ENCODE measurements at places on chromosomes 7 and 10. TPM values are rescaled to one million over a fixed set of nuclear protein-coding genes. Genes with fewer than 3 reads are reported as not detected.

The MGAM2 gene
- total RNA-seq, result 0.15 TPM

The SORCS1 gene
- 0.56 TPM for total RNA-seq

The MUC3A gene
- 3.4 TPM for total RNA-seq

The MYO3A gene
- 11.4 TPM for total RNA-seq

The LIPK gene
- total RNA-seq, result not detected

The ANKRD30A gene
- total RNA-seq, result not detected

The ACTL6B gene
- not detected for total RNA-seq

The SPDYE6 gene
- total RNA-seq, result not detected

The ABCB4 gene
- 3.0 TPM for total RNA-seq

The LRMDA gene
- 19.4 TPM for total RNA-seq

The ZNF853 gene
- total RNA-seq, result 7.9 TPM

The CHAT gene
- 0.23 TPM for total RNA-seq

The SLC25A13 gene
- total RNA-seq, result 69.6 TPM

The SLC29A4 gene
- 6.4 TPM for total RNA-seq

DNA sequence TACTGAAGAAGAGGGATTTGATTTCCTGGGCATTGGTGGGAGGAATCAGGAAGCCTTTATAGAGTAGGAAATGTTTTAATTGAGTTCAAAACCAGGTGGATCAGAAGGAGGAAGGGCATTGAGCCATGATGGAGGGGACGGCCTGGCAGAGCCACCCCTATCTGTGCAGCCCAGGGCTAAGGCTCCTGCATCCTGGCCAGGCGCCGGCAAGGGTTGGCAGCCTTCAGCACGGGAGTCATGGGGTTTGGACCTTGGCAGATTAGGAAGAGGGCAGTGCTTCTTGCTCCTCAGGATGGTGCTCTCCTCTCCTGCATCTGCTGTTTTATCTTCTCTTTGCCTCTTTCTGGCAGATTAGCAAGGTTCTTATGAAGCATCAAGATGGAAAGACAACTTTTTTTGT, 12.5 kb downstream of the ZNF862 start:
- no peak overlapping the region for H3K4me3 ChIP-seq
- H3K36me3 ChIP-seq, result peaks cover 13% of the 10 kb centered on the region
- H3K27me3 ChIP-seq, result peaks cover 1% of the 10 kb centered on the region
- H3K27ac ChIP-seq, result no peak overlapping the region
- DNase-seq, result no peak
- H3K4me1 ChIP-seq, result peaks cover under 1% of the 10 kb centered on the region

GRCh38 chr7:24392774-24393173, 108.8 kb downstream of the NPY start:
- peaks cover 4% of the 10 kb centered on the region for H3K27me3 ChIP-seq
- H3K27ac ChIP-seq, result no peak overlapping the region
- H3K4me3 ChIP-seq, result no peak overlapping the region
- DNase-seq, result no peak

DNA sequence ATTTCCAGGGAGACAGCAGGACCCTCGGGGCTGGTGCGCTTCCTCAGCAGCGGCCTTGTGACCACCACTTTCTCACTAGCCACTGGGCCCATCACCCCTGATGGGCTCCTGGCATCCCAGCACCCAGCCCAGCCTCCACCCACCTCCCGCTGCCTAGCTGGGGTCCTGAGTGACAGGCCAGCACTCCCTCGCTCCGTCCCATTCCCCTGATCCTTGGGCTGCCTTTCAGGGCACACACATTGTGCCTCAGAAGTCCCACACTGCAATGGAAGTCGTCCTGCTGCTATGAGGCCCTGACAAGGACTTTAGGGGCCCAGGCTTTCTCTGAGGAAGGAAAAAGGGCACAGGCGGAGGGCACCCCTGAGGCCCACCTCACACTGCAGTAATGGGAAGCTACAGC, 12.4 kb downstream of the CAMK2B start:
- H3K4me1 ChIP-seq, result no peaks in the 10 kb centered on the region
- H3K36me3 ChIP-seq, result no peaks in the 10 kb centered on the region
- H3K4me3 ChIP-seq, result no peak overlapping the region
- H3K27ac ChIP-seq, result no peak overlapping the region
- DNase-seq, result no peak
- peaks cover 3% of the 10 kb centered on the region for H3K27me3 ChIP-seq

GRCh38 chr7:41183741-41184140, 519.1 kb downstream of the INHBA start:
- DNase-seq, result no peak
- no peak overlapping the region for H3K27ac ChIP-seq
- H3K36me3 ChIP-seq, result no peaks in the 10 kb centered on the region
- H3K4me3 ChIP-seq, result no peak overlapping the region
- H3K4me1 ChIP-seq, result peaks cover 7% of the 10 kb centered on the region

GRCh38 chr10:80406204-80406603, 2.1 kb upstream of the PRXL2A start:
- peaks cover 8% of the 10 kb centered on the region for H3K27me3 ChIP-seq
- no peak overlapping the region for H3K27ac ChIP-seq
- peaks cover 39% of the 10 kb centered on the region for H3K4me1 ChIP-seq
- H3K4me3 ChIP-seq, result no peak overlapping the region
- peaks cover 19% of the 10 kb centered on the region for H3K36me3 ChIP-seq

- no peak overlapping the region for H3K4me3 ChIP-seq
- no peak overlapping the region for H3K27ac ChIP-seq
- H3K27me3 ChIP-seq, result no peaks in the 10 kb centered on the region
- no peaks in the 10 kb centered on the region for H3K36me3 ChIP-seq
- peaks cover 21% of the 10 kb centered on the region for H3K4me1 ChIP-seq
These were observed 58.4 kb downstream of the JCAD start for GRCh38 chr10:30000802-30001571.

GRCh38 chr7:114206688-114207087, 207.9 kb upstream of the FOXP2 start:
- H3K27ac ChIP-seq, result no peak overlapping the region
- no peaks in the 10 kb centered on the region for H3K27me3 ChIP-seq
- H3K4me3 ChIP-seq, result no peak overlapping the region
- no peak for DNase-seq
- no peaks in the 10 kb centered on the region for H3K4me1 ChIP-seq

GRCh38 chr10:114045136-114046086, 1.7 kb downstream of the ADRB1 start:
- H3K27me3 ChIP-seq, result peaks cover 20% of the 10 kb centered on the region
- peaks cover 8% of the 10 kb centered on the region for H3K4me1 ChIP-seq

GRCh38 chr10:18400201-18400905, 251.0 kb downstream of the NSUN6 start:
- H3K27ac ChIP-seq, result no peak overlapping the region
- no peaks in the 10 kb centered on the region for H3K36me3 ChIP-seq
- H3K4me3 ChIP-seq, result peak overlapping the region; percentile 87

DNA sequence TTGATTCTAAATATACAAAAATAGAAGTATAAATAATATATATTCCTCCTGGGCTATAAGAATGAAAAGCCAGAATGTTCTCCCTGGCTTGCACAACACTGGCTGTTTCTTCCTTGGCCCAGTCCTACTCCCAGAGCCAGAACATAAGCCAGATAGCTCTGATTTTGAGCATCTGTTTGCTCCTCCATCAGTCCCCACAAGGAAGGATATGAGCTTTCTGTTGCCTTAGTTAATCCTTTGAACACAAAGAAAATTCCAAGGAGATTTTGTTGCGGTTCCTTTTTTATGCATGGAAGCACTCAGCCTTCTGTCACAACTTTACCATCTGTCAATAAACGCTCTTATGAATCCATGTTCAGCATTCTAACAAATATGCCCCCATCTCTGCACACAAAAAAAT, 361.8 kb downstream of the IPMK start:
- H3K27me3 ChIP-seq, result no peaks in the 10 kb centered on the region
- H3K27ac ChIP-seq, result no peak overlapping the region
- H3K36me3 ChIP-seq, result no peaks in the 10 kb centered on the region
- no peak for DNase-seq
- H3K4me3 ChIP-seq, result no peak overlapping the region

DNA sequence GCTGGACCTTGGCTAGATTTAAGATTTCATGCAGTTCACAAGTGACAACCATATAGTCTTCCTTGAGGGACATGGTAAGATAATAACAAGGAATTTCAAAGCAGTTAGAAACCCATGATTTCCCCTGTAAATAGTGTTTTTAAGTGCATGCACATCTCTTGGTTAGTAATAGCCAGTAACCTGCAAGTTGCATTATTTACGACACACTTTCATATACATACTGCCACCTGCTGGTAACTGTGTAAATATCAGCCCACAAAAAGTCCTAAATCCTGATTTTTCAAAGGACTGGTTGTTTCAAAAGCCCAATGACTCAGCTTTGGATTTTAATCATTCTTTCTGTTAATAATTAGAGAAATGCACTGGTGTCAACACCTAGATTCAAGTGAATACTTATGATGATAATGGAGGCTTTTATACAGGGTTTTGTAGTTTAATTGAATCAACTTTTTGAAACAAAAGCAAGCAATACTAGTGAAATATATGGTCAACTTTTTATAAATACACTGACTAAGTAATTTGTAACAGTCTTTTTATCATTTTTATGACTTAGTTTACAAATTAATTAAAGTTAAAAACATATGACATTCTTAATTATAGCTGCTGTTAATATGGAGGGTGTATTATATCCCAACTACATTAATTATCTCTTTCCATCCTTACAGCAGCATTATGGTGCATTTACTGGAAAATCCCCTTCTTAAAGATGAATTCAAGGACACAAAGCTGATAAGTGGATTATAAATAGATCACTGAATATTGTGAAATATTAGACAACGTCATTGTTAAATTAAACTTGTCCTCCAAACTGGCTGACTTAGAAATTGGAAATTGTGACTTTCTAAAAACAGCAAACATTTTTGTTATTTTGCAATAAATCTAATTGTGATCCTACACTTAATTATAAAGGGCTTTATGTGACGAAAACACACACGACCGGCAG, 367.7 kb upstream of the SEMA3D start:
- H3K4me1 ChIP-seq, result no peaks in the 10 kb centered on the region
- no peak overlapping the region for H3K4me3 ChIP-seq
- DNase-seq, result peak; percentile 26
- no peak overlapping the region for H3K27ac ChIP-seq
- no peaks in the 10 kb centered on the region for H3K36me3 ChIP-seq

- peaks cover 4% of the 10 kb centered on the region for H3K27me3 ChIP-seq
- H3K36me3 ChIP-seq, result peaks cover under 1% of the 10 kb centered on the region
- no peak overlapping the region for H3K27ac ChIP-seq
- H3K4me1 ChIP-seq, result peaks cover 4% of the 10 kb centered on the region
These were observed 184.9 kb downstream of the BAMBI start for GRCh38 chr10:28862219-28862618.

DNA sequence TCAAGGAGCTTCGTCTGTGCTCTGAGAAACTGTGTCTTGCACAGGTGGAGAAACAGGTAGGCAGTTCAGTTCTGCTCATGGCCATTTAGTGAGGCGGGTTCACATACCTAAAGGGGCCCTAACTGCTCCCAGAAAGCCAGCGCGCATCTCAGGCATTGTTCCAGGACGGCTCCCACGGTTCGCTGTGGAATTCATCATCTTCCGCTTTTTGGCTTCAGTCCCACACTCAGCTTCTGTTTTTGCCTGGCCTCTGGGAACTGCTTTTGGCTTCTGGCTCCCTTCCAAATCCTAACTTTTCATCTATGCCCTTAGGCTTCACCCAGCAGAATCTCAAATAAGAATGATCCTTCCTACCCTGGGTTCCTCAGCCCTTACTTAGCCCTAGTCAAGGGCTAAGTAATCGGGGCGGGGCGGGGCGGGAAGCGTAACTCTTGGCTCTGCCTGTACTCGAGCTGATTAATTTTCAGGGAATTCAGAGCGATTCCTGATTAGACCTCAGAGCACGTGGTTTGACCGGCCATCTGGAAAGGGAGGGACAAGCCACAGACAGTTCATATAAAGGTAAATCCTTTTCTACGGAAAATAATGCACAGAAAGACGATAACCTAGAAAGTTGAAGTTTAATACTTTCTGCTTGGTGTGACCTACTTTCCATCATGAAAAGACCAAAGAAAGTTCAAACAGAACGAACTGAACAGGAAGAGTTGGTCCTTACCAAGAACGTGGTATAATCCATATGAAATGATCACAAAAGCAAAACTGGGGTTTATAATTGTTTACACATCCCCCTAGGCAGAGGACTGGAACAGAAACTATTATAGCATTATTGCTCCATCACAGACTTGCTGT, 105.7 kb downstream of the ST8SIA6 start:
- H3K36me3 ChIP-seq, result no peaks in the 10 kb centered on the region
- no peak overlapping the region for H3K27ac ChIP-seq
- H3K4me1 ChIP-seq, result no peaks in the 10 kb centered on the region
- no peaks in the 10 kb centered on the region for H3K27me3 ChIP-seq

- no peak overlapping the region for H3K4me3 ChIP-seq
- no peaks in the 10 kb centered on the region for H3K36me3 ChIP-seq
- DNase-seq, result no peak
- peaks cover 1% of the 10 kb centered on the region for H3K27me3 ChIP-seq
- H3K4me1 ChIP-seq, result peaks cover 3% of the 10 kb centered on the region
These were observed 140.4 kb upstream of the NPVF start for GRCh38 chr7:25368599-25369201.

- peaks cover 5% of the 10 kb centered on the region for H3K27me3 ChIP-seq
- H3K36me3 ChIP-seq, result peaks cover 4% of the 10 kb centered on the region
- H3K4me1 ChIP-seq, result peaks cover 23% of the 10 kb centered on the region
- H3K27ac ChIP-seq, result peak overlapping the region; percentile 54
These were observed 52.6 kb downstream of the FGFBP3 start for GRCh38 chr10:91856637-91857036.

DNA sequence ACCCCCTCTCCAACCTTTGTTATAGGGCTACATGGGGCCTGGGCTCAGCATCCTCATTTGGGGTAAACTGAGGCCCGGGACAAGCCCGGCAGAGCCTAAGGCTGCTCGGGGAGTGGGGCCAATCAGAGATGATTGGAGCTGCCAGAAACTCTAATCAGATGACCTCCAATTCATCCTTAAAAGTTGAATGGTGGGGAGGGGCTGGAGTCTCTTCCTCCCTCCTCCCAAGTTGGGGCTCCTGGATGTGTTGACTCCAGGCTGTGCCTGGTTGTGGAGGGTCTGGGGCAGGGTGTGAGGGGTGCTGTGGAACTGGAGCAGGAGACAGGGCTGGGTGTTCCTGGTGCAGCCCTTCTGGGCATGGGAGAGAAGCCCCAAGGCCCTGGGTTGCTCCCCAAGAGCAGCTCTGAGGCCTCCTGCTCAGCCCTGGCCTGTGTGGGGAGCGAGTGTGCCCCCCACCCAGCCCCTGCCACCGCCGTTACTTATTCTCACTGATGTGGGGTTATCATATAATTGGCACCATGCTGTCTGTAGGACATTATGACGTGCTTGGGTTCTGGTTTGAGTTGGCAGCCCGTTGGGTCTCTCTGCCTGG, 2.2 kb downstream of the BHLHA15 start:
- no peak for DNase-seq
- peaks cover 10% of the 10 kb centered on the region for H3K4me1 ChIP-seq
- H3K36me3 ChIP-seq, result peaks cover 3% of the 10 kb centered on the region
- H3K27ac ChIP-seq, result no peak overlapping the region
- no peak overlapping the region for H3K4me3 ChIP-seq
